ENCODE measurements at places on chromosomes 12 and 14.

GRCh38 chr12:110697236-110697635 is 8.3 kb upstream of the HVCN1 start:
- DNase-seq: peak; percentile 79

DNA sequence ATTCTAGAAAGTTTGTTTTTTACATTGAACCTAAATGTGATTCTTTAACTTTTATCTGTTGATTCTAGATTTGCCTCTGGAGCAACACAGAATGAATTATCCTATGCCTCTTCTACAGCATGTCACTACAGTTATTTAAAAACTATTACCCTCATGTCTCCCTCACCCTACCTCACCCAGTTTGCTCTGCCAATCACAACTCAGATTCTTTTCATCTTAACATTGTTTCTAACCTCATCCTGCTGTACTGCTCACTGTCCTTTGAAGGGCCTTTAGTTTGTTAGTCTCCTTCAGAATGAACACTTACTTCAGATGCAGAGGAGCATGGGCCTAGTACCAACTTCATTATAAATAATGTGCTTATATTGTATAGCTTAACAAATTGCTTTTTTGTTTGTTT is 21.5 kb downstream of the YLPM1 start:
- DNase-seq: no peak

DNA sequence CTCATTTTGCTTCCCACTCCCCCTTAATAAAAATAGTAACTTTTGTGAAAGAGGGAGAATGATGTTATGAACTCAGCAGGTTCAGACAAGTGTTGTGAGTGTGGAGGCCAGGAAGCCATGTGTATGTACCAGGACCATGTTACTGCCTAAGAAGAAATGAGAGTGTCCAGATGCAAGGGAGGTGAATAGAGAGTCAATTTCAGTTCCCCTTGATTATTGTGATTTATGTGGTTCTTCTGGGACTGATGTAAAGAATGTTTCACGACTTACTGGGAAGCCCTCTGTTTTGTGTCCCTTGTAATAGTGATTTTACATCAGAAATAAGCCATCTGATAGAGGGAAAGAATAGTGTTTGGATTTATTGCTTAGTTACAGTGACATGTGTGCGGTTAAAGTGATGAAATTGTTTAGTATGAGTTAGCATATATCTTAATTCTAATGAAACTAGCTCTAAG is 32.5 kb downstream of the FBXO34 start:
- DNase-seq: peak; percentile 67

DNA sequence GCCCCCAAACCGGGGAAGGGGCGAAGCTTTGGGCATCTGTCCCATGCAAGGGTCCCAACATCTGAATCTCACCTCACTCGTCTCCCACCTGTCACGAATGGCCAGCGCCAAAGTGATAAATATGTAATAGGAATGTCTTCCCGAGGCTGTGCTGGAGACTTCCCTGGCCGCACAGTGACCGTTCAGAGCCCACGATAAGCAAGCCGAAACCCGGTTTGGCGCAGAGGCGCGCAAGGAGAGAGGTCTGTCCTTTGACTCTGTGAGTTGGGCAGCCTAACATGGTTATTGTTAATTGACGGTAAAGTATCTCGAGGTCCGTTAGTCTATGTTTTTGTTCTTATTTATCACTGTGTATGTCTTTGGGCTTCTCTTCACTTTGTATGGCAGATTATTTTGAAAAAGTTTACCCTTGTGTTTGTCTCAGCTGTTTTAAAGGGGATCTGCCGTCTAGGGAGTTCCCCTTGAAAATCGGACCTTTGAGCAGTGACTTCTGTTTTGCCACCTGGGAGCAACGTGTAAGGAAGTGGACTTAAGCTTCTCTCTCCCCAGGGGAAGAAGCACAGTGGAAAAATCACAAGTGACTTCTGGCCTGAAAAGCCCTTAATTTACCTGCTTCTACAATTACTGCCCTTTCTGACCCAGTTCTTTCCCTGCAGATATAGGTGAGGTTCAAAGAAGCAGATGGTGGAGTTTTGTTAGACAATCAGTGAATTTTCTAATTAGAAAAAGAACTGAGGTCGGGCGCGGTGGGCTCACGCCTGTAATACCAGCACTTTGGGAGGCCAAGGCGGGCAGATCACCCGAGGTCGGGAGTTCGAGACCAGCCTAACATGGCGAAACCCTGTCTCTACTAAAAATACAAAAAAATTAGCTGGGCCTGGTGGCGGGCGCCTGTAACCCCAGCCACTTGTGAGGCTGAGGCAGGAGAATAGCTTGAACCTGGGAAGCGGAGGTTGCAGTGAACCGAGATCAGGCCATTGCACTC is 1.1 kb upstream of the TM9SF1 start:
- peak; percentile 50 for DNase-seq

All from inflammatory macrophage treated with lipopolysaccharide for 4 hours (primary cell).